ENCODE measurements at places on chromosomes 16 and 17.

DNA sequence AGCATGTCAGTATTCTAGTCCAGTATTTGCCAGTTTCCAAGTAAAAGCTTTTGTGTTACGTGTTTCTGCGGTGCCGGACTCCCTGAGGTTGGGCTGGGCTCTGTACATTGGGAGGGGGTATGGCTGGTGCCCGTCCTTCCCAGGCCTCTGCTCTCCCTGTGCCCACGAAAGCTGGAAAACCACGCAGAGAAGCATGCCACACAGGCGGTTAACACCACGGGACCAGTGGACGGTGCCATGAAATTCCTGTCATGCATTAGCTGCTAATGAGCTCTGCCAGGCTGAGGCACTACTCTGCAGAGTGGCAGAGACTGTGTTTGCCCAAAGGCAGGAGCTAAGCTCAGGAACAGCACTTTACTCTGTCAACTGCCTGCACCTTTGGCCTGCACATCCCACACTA, 8.1 kb downstream of the SMIM5 start:
- H3K36me3 ChIP-seq, result no peaks in the 10 kb centered on the region
- H3K4me3 ChIP-seq, result no peak overlapping the region
- DNase-seq, result peak; percentile 44
- H3K27ac ChIP-seq, result no peak overlapping the region
- no peaks in the 10 kb centered on the region for H3K27me3 ChIP-seq
- H3K4me1 ChIP-seq, result peaks cover 7% of the 10 kb centered on the region

DNA sequence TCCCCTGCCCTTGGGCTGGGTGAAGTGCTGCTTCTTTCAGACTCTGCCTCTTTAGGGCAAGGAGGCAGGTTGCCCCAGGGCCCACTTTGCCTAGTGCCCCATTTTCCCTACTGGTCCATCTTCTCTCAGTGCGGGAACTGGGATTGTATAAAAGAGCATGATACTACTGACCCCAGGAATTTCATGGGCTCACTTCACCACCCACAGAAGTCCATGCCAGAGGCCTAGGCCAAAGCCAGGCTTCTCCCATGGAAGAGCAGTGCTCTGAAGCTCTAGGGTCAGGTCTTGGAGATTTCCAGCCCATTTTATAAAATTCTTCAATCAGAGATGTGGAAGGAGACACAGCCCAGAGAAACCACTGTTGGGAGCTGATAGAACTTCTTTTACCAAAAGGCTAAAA, 5.7 kb downstream of the CACNG1 start:
- DNase-seq, result peak; percentile 51
- peaks cover 13% of the 10 kb centered on the region for H3K36me3 ChIP-seq
- no peaks in the 10 kb centered on the region for H3K27me3 ChIP-seq
- H3K27ac ChIP-seq, result no peak overlapping the region
- H3K4me1 ChIP-seq, result no peaks in the 10 kb centered on the region

DNA sequence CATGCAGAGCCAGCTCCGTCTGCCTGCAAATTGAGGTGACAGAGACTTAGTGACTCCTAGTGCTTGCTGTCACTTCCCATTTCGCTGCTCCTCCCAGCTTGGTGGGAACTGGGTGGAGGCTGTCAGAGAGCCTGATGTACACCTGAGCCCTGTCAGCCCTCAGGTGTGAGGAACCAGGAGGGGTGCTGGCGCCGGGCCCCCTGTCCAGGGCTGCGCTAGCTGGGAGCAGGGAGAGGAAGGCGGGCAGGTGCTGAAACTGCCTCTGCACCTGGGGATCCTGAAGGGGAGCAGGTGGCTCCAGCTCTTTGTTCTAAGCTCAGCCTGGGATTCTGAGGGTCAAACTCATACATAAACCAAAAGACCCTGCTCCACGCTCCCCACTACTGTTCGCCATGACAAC, 10.8 kb upstream of the WSCD1 start:
- no peaks in the 10 kb centered on the region for H3K4me1 ChIP-seq
- peaks cover 28% of the 10 kb centered on the region for H3K27me3 ChIP-seq
- H3K27ac ChIP-seq, result no peak overlapping the region
- no peak for DNase-seq
- no peak overlapping the region for H3K4me3 ChIP-seq
- no peaks in the 10 kb centered on the region for H3K36me3 ChIP-seq

DNA sequence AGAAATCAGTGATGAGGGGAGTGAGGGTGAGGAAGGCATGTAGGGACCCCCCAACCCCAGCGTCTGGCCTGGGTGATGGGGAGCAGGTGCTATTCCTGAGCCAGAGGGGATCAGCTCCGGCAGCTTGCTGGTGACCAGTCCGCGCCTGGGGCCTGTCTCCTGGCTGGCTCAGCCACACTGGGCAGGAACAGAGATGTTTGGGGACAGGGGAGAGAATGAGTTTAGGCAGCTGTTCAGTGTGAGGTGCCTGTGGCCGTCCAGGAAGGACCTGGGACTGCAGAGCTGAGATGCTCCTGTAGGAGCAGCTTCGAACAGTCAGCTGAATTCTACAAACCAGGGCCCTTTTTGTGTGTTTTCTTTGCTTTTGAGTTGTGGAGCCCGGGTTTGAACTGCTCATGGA, 23.2 kb upstream of the SPNS2 start:
- peak overlapping the region; percentile 13 for H3K27ac ChIP-seq
- peaks cover 4% of the 10 kb centered on the region for H3K4me1 ChIP-seq
- H3K4me3 ChIP-seq, result no peak overlapping the region
- no peaks in the 10 kb centered on the region for H3K36me3 ChIP-seq

- no peaks in the 10 kb centered on the region for H3K4me1 ChIP-seq
- peaks cover 2% of the 10 kb centered on the region for H3K27me3 ChIP-seq
- peaks cover 4% of the 10 kb centered on the region for H3K36me3 ChIP-seq
Measured at GRCh38 chr17:13940858-13941665, 128.2 kb upstream of the COX10 start.

DNA sequence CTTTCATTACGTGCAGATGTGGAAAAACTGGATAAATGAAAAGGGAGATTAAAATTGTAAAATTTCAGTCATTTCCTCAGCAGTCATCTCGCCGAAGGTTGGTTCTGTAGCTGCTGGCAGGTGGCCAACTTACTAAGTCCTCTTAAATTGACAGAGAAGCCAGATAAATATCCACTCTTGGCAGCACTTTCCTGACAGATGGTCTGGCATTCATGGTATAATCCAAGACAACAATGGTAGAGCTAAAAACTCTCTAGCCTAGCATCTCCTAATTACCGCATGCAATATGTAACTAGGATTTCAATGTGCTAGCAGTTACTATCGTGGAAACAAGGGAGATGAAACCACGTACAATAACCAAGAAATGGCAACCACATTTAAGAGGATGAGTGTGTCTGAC, 306.3 kb downstream of the CNTNAP4 start:
- DNase-seq, result no peak
- no peak overlapping the region for H3K4me3 ChIP-seq
- H3K27ac ChIP-seq, result no peak overlapping the region
- H3K4me1 ChIP-seq, result no peaks in the 10 kb centered on the region
- no peaks in the 10 kb centered on the region for H3K36me3 ChIP-seq
- H3K27me3 ChIP-seq, result no peaks in the 10 kb centered on the region

- peaks cover 12% of the 10 kb centered on the region for H3K4me1 ChIP-seq
- no peak overlapping the region for H3K27ac ChIP-seq
- DNase-seq, result no peak
- H3K27me3 ChIP-seq, result no peaks in the 10 kb centered on the region
Measured at GRCh38 chr16:27991876-27992275, 71.6 kb downstream of the GSG1L start.

DNA sequence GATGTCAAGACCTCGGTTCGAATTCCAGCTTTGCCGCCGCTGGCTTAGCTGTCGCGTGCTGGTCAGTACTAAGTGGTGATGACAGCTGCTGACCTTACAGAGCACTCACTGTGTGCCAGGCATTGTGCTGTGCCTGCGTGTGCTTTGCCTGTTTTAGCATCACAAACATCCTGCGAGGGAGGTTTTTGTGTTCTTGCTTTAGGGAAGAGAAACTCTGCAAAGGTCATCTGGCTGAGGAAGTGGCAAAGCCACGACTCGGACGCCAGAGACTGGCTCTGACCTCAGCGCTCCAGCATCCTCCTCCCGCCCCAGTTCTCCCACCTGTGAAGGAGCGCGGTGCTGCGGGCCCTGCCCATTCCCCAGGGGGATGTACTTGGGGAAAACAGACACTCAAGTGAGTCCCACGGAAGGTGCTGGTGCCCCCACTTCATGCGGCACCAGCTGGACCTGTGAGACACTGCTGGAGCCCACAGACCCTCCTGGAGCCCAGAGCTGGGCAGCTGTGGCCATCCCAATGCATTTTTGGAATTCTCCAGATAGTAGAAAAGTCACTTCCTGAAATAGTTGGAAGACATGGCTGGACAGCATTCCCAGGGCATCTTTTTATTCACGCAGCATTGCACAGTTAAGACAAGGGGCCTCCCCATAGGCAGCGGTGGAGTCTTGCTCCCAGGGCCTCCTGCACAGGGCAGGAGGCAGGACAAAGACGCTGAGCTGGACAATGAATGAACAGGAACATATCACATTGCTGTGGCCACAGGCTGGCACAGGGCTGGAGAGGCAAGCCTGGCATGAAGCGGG, 20.0 kb upstream of the HERPUD1 start:
- H3K36me3 ChIP-seq, result no peaks in the 10 kb centered on the region
- DNase-seq, result no peak
- no peak overlapping the region for H3K27ac ChIP-seq
- peaks cover 12% of the 10 kb centered on the region for H3K27me3 ChIP-seq

- no peak within 1 kb of the TSS for H3K27ac ChIP-seq
- peaks cover 4% of the 10 kb centered on the region for H3K4me1 ChIP-seq
- peaks cover 7% of the 10 kb centered on the region for H3K27me3 ChIP-seq
- DNase-seq, result no peak
- H3K36me3 ChIP-seq, result no peaks in the 10 kb centered on the region
Measured at GRCh38 chr16:30010844-30011713, at the start of gene DOC2A. DOC2A (minus strand) TSS chr16:30011027; CDS start chr16:30010222, 805 bp downstream.

- no peak for DNase-seq
- no peak overlapping the region for H3K27ac ChIP-seq
- H3K27me3 ChIP-seq, result peaks cover 33% of the 10 kb centered on the region
- H3K36me3 ChIP-seq, result no peaks in the 10 kb centered on the region
- no peaks in the 10 kb centered on the region for H3K4me1 ChIP-seq
Measured at GRCh38 chr16:54506214-54506580, 219.6 kb upstream of the IRX3 start.

- no peaks in the 10 kb centered on the region for H3K4me1 ChIP-seq
- no peaks in the 10 kb centered on the region for H3K36me3 ChIP-seq
- no peak within 1 kb of the TSS for H3K4me3 ChIP-seq
- H3K27me3 ChIP-seq, result peaks cover 56% of the 10 kb centered on the region
- H3K27ac ChIP-seq, result no peak within 1 kb of the TSS
- no peak for DNase-seq
Measured at GRCh38 chr16:86578061-86578599, at the start of gene FOXL1. FOXL1 (plus strand) TSS chr16:86578549; CDS start chr16:86578724, 175 bp downstream.

DNA sequence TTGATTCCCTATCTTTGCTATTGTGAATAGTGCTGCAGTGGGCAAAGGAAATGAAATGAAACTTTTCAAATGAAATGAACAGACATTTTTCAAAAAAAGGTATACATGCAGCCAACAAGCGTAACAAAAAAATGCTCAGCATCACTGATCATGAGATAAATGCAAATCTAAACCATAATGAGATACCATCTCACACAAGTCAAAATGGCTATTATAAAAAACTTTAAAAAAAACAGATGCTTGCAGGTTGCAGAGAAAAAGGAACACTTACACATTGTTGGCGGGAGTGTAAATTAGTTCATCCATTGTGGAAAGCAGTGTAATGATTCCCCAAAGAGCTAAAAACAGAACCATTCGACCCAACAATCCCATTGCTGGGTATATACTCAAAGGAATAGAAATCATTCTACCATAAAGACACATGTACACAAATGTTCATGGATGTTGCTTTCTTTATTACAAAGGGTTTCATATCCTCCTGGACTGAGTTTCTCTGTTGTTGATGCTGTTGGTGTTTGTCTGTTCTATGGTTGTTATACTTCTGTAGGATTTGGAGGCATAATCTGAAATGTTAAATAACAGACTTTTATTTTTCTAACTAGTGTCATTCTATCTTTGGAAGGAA, 99.3 kb upstream of the SOX9 start:
- no peak overlapping the region for H3K4me3 ChIP-seq
- no peak overlapping the region for H3K27ac ChIP-seq
- H3K4me1 ChIP-seq, result no peaks in the 10 kb centered on the region
- H3K36me3 ChIP-seq, result no peaks in the 10 kb centered on the region
- no peak for DNase-seq
- no peaks in the 10 kb centered on the region for H3K27me3 ChIP-seq

GRCh38 chr17:27535178-27535928, 79.1 kb downstream of the KSR1 start:
- no peak overlapping the region for H3K4me3 ChIP-seq
- no peaks in the 10 kb centered on the region for H3K36me3 ChIP-seq
- H3K4me1 ChIP-seq, result peaks cover 62% of the 10 kb centered on the region
- H3K27ac ChIP-seq, result peak overlapping the region; percentile 86
- no peak for DNase-seq

DNA sequence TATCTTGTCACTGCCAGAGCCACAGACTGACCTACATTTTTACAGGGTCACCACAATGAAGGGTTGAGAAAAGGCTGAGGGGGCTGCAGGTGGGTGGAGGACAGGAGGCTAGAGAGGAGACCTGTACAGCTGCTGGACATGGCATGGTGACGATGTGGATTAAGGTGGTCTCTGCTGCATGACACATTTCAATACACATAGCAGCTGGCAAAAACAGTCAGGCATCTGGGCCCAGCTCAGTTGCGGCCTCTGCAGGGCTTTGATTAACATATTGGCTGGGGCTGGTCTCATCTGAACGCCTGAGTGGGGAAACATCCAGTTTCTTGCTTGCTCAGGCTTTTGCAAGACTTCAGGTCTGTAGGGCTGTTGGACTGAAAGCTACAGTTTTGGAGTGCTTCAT, 265.4 kb upstream of the FOXF1 start:
- H3K27ac ChIP-seq, result no peak overlapping the region
- H3K27me3 ChIP-seq, result peaks cover 31% of the 10 kb centered on the region
- H3K4me3 ChIP-seq, result no peak overlapping the region
- no peak for DNase-seq
- no peaks in the 10 kb centered on the region for H3K4me1 ChIP-seq

- no peaks in the 10 kb centered on the region for H3K36me3 ChIP-seq
- no peak overlapping the region for H3K27ac ChIP-seq
- H3K4me1 ChIP-seq, result no peaks in the 10 kb centered on the region
- DNase-seq, result no peak
Measured at GRCh38 chr17:51650772-51651171, 390.4 kb downstream of the UTP18 start.

- H3K4me3 ChIP-seq, result no peak overlapping the region
- H3K36me3 ChIP-seq, result no peaks in the 10 kb centered on the region
- DNase-seq, result no peak
- no peaks in the 10 kb centered on the region for H3K27me3 ChIP-seq
- peak overlapping the region; percentile 73 for H3K27ac ChIP-seq
Measured at GRCh38 chr16:27177031-27177774, 26.1 kb upstream of the KDM8 start.

- H3K27me3 ChIP-seq, result no peaks in the 10 kb centered on the region
- no peak overlapping the region for H3K4me3 ChIP-seq
- no peak for DNase-seq
- H3K27ac ChIP-seq, result no peak overlapping the region
- peaks cover 5% of the 10 kb centered on the region for H3K4me1 ChIP-seq
Measured at GRCh38 chr16:4180511-4180910, 61.4 kb downstream of the SRL start.

DNA sequence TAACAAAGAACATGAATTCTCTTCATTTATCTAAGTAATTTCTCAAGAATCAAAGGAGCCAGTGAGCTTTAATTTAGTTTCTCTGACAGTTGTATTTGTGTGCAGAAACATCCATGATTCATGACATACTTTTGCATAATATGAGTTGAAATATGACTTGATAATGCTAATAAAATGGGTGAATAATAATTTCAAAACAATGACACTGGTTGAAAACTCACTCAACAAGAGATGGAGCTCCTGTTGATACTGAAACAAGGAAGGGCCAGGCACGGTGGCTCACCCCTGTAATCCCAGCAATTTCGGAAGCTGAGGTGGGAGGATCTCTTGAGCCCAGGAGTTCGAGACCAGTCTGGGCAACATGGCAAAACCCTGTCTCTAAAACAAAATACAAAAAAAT, 147.0 kb downstream of the MAP2K6 start:
- H3K4me1 ChIP-seq, result no peaks in the 10 kb centered on the region
- peaks cover 9% of the 10 kb centered on the region for H3K27me3 ChIP-seq
- H3K27ac ChIP-seq, result no peak overlapping the region
- no peak overlapping the region for H3K4me3 ChIP-seq
- H3K36me3 ChIP-seq, result no peaks in the 10 kb centered on the region
